Activated gamma-delta T cell treated with Interleukin-2 at 50 U/mL for 16 hours (primary cell): ENCODE measurements at places on chromosomes 16 and 17.

DNA sequence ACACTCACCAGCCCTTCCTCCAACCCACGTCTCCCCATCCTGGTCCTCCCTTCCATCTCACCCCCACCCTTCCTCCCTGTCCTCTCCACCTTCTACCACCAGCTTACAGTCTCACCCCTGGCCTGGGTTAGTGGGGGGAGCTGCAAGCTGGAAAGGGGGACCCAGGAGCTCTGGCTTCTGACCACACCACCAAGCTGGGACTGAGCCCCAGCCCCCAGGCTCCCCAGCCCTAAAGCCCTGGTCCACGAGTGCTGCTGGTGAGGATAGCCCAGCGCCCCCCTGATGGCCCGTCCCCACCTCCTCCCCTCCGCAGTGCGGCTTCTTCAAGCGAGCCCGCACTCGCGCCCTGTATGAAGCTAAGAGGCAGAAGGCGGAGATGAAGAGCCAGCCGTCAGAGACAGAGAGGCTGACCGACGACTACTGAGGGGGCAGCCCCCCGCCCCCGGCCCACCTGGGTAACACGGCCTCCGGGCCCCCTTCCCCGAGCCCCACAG is 7.2 kb upstream of the PDK2 start:
- no peak for DNase-seq

DNA sequence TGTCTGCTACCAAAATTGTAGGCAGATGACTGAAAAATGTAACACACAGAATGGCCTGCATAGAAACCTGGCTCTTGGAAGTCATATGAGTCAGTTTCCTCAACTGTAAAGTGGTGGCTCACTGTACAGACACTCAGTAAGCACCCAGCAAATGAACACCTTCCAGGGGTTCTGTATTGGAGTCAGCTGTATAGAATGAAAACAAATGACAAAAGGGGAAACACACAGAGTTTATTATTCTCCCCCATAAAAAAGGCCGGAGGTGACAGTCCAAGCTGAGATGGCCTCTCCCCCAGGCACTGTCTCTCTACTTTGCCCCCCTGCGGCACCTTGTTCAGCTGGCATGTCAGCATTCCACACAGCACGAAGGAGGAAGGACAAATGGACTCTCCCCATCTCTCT is 6.2 kb upstream of the MEOX1 start:
- DNase-seq, result no peak

GRCh38 chr17:7190276-7190917 is 11.2 kb upstream of the ASGR1 start:
- no peak for DNase-seq

GRCh38 chr16:47780213-47780875 is 319.2 kb downstream of the PHKB start:
- no peak for DNase-seq

DNA sequence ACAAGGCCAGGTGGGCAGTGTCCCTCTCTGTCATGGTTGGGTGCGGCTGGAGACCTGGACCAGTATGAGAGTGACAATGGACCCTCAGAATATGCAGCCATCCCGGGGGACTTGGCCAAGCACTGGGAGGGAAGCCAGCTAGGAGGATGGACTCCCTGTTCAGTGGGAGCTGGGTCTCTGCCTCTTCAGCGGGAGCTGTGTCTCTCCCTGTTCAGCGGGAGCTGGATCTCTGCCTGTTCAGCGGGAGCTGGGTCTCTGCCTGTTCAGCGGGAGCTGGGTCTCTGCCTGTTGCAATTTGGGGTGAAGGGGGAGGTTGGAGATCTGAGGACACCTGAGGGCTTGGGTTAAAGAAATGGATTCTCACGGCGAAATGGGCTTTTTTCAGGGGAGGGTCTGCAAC is 3.8 kb upstream of the PRSS33 start:
- DNase-seq, result no peak

- no peak for DNase-seq
These were observed 146.3 kb upstream of the NOL11 start for GRCh38 chr17:67571478-67571877.

- DNase-seq, result no peak
These were observed 51.0 kb downstream of the BANP start for GRCh38 chr16:88002211-88002610.

DNA sequence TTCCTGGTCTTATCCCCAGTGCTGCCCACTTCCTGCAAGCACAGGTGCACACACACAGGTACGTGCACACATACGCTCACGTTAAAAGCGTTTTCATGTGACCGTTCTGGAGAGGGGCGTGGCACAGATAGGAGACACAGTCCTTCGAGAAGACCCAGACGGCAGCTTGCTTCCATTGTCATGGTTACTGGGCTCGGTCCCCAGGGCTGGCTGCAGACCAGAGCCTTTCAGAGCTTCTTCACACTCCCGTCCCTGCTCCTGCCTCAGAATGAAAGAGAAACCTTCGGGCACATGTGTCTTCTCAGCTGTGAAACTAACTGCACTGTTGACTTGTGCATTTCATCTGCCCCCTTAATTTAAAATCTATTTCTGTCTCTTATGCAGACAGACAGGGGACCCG is 154.2 kb downstream of the PITPNC1 start:
- DNase-seq, result no peak

- DNase-seq, result no peak
These were observed 22.3 kb upstream of the KRT10 start for GRCh38 chr17:40844671-40845107.

GRCh38 chr17:66369830-66370229 is 67.4 kb downstream of the PRKCA start:
- no peak for DNase-seq

- no peak for DNase-seq
These were observed 25.4 kb downstream of the ZNRF1 start for GRCh38 chr16:75024182-75024581.

DNA sequence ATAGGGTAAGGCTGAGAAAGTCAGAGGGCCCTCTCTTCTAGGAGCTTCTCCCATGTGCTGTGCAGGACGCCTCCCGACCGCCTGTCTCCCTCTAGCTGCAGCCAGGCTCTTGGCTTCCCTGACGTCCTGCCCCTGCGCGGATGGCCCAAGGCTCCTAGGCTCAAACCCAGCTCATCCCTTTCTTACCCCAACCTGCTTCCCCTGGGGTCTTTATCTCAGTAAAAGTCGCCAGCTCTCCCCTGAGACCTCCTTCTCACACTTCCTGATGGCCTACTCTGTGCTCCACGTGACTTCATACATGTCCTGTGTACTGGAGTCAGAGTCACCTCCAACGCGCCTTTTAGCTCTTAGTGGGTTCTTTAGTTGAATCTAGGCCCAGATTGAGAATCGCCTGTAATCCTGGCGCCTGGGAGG is 1.1 kb upstream of the ZNF747 start:
- peak; percentile 46 for DNase-seq

DNA sequence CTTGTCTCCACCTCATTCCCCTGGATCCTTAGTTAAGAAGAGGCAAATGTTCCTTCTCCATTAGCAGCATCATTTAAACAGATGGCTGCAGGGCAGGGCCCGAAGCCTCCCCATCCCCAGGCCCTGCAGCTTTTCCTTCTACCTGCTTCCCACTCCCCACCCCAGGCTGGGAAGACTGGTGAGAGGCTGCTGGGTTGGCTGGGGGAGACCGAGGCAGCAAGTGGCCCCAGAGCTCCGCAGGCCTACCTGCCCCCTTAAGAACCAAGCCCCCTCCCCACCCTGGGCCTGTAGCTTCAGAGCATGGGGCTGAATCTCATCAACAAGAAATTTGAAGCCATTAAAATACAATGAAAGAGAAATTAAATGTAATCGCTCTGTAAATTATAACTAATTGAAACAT is 22.1 kb upstream of the RPL38 start:
- DNase-seq, result no peak

DNA sequence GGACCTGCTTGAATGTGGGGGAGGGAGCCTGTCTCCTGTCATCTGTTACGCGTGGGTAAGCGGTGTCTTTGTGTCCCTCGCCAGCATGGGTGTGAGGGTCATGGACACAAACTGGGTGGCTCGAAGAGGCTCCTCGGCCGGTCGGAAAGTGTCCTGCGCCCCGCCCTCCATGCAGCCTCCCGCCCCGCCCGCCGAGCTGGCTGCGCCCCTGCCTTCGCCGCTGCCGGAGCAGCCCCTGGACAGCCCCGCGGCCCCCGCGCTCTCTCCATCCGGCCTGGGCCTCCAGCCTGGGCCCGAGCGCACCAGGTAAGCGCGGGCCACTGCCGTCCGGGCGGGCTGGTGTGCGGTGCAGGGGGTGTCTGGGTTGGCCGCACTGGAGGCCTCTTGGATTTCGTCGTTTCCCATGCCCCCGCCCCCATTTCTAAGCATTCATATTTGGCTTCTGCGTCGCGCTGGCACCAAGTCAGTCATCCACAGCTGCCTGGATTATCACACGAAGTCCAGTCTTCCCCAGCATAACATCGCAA is 43.8 kb downstream of the ELAC2 start:
- DNase-seq, result no peak

- no peak for DNase-seq
These were observed 11.0 kb upstream of the SLC25A19 start for GRCh38 chr17:75300280-75300679.

DNA sequence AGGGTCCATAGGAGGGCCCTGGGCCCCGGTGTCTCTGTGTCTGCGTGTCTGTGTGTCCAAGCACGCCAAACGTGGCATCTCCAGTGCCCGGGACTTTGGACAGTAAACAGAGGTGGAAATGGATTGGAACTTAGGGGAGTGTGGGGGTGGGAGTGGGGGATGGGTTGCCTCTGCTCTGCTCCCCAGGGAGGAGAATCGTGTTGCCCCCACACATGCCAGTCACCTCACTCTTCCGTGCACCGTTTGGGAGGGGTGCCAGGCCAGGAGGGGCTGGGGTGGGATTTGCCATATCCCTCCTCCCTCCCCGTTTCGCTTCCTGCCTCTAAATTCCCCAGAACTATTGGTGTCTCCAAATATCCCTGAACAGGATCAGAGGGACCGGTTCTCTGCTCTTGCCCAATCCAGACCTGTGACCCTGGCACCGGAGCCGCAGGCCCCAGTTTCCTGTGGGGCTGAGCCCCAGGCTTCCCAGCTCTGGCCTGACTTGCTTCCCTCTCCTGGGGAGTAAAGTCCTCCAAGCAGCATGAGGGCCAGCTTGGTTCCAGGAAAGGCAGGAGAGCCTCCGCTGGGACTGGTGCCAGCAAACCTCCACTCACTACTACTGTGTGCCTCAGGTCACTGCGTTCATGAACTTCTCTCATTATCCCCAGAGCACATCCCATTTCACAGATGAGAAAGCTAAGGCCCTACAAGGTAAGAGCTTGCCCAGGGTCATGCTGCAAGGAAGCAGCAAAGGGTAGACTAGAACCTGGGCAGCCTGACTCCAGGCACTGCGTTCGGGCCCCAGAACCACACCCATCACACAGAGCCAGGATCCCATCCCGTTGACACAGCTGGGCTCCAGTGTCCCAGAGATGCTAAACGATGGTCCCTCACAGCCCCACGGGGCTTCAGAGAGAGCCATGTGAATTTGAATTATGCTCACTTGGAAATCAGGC is at the start of gene ASGR1:
ASGR1 (minus strand) TSS at position 54 of the 938 bp plus-strand sequence. CDS start 807 bp downstream, outside the sequence.
- DNase-seq, result no peak

DNA sequence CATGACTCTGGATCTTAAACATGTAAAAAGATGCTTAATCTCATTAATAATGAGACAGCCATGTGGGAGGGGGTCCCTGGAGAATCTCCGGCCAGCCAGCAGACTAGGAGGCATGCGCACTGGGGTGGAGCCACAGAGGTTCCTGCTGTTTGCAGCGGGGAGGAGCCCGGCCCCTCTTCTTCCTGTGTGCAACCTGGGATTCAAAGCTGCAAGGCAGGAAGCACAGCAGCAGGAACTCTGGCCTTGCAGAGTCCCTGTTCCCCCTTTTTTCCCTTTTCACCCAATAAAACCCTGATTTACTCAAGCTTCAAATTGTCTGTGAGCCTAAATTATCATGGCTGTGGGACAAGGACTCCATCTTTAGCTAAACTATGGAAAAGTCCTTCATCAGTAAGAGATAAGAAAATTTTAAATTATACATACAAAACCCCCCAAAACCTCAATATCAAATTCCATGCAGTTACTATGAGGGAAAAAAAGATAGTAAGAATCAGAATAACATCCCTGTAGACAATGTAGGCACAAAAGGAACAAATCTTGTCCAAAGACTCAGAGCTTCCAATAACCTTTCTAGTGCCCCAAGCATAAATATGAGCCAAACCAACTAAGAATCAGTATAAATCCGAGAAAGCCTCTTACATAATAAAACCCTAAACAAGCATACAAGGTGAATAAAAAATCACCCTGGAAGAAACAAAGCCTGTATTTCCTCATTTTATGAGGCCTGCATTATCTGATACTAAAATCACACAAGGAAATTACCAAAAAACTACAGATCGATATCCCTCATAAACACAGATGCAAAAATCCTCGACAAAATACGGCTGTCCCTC is 12.1 kb downstream of the CFDP1 start:
- peak; percentile 6 for DNase-seq

DNA sequence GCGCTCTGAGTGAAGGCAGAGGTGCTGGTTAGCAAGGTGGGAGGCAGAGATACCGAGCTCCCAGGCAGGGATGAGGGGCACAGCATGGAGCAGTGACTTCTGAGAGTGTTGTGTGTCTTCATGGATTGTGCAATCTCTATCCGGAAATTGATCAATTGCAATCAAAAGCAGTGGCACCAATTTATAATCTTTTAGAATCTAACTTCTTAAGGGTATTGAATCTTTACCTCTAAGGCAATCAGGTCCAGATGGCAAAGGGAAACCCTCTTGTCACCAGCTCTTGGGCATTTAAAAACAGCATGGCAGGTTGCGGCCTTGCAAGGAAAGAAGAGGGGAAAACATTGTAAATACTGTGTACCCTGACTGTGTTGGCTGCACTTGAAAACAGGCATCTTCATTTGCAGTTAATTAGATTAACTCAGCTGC is 58.0 kb upstream of the MRTFB start:
- DNase-seq, result no peak

DNA sequence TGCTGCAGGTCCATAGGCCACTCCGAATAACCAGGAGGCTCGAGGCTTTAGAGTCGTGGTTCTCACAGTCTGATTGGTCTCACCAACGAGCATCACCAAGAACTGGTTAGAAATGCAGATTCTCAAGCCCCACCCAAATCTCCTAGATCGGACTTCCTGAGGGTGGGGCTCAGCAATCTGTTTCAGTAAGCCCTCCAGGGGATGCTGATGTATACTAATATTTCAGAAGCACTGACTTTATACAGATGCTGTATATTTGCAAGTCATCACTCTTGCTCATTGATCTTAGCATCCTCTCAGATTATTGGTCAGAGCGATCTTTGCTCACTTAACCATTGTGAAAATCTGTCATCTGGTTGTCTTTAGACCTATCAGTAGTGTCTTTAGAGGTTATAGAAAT is 4.4 kb upstream of the VAC14 start:
- no peak for DNase-seq

DNA sequence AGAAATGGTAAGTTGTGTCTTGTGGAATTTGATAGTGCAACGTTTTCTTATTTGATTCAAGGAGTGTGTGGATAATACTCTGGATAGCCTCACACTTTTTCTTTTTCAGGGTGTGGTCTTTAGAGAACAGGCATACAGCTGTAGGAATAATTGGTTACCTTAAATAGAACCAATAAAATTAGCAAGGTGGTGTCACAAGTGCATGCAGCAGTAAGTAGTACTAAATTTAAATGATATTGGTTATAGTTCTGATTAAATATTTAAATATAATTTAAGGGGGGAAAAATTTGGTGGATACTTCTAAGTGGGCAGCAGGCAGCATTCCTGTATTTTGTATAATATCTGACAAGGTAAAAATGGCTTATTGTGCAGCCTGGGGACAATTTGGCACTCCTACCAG is 3.7 kb downstream of the HAPSTR1 start:
- DNase-seq, result no peak

GRCh38 chr17:58051468-58051867 is 31.8 kb upstream of the DYNLL2 start:
- no peak for DNase-seq

- DNase-seq, result no peak
These were observed 69.5 kb downstream of the HLF start for GRCh38 chr17:55334285-55334684.

GRCh38 chr17:28480799-28481571 is 7.5 kb downstream of the SLC13A2 start:
- no peak for DNase-seq
